ENCODE measurements at places on chromosomes 4 and X.

DNA sequence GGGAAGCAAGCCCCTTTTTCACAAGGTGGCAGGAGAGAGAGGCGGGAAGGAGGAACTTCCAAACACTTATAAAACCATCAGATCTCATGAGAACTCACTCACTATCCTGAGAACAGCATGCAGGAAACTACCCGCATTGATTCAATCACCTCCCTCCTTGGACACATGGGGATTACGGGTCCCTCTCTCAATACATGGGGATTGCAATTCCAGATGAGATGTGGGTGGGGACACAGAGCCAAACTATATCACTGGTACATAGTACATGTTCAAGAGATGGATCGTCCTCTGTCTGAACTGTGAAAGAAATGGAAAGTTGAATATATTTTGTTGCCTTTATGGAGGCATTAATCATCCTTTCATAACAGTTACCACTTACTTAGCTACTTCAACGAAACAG is 12.8 kb downstream of the EREG start:
- no peak for DNase-seq

- DNase-seq = no peak
Observed at GRCh38 chr4:22739968-22740367, 47.2 kb downstream of the GBA3 start.

- no peak for DNase-seq
Observed at GRCh38 chrX:40385256-40385655, 195.5 kb upstream of the ATP6AP2 start.

GRCh38 chr4:83013902-83014301 is 3.3 kb upstream of the LIN54 start:
- no peak for DNase-seq

DNA sequence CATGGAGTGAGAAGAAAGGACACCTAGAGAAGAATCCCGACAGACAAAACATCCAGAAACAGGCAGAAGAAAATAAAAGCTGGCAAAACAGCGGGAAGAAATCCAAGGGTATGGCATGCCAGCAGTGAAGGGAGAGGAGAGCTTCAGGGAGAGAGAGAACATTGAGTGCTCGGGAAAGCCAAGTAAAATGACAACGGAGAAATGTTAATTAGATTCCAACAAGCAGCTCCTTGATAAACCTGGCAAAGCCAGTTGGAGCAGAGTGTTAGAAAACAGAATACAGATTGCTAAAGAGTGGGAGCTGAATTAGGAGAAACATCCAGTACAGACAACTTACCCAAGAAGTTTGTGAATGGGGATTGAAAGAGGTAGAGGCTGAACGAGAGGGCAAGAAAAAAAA is 40.4 kb upstream of the MAOA start:
- DNase-seq = no peak

DNA sequence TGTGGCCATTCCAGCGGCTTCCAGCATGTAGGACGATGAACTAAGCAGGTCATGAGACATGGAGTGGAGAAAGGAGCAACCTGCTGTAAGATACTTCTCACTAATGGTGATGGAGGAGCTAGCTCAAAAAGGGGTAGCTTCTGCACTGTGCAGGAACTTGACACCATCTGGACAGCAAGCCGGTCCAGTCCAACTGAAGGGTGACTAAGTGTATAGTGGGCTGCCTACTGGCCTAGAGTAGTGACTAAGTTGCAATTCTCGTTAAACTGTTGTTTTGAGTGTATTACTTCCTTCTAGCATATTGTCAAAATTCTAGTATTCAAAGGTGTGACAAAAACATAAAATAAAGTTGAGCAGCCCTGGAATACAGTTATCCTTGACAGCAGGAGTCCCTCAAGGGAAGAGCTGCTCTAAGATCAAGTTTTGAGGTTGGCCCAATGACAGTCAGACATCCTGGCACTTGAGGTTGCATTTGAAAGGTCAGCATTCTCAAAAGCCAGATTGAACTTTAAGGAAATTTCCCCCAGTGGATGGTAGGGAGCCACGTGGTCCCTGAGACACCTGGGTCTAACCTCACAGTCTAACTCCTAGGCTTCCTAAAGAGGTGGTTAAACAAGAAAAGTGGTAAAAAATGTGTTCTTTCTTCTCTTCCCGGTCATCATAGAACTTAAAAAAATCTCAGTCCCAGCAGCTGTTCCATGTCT is 8.0 kb downstream of the CETN2 start:
- no peak for DNase-seq

- DNase-seq = no peak
Observed at GRCh38 chrX:110241816-110242215, 76.1 kb downstream of the AMMECR1 start.

DNA sequence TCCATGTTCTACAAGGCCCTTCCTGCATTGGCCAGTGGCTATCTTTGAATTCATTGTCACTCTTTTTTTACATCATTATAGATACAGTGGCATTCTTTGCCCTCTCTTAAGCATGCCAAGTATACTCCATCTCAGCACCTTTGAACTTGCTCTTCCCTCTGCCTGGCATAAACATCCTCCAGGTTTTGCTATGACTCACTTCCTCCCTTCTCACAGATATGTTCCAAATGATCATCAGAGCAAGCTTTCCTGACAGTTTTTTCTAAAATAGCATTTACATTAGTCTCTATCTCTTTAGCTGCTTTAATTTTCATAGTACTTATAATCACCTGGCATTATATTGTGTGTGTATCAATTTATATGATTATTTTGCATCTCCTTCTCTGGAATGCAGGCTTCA is 553.3 kb upstream of the MAGEB2 start:
- no peak for DNase-seq

DNA sequence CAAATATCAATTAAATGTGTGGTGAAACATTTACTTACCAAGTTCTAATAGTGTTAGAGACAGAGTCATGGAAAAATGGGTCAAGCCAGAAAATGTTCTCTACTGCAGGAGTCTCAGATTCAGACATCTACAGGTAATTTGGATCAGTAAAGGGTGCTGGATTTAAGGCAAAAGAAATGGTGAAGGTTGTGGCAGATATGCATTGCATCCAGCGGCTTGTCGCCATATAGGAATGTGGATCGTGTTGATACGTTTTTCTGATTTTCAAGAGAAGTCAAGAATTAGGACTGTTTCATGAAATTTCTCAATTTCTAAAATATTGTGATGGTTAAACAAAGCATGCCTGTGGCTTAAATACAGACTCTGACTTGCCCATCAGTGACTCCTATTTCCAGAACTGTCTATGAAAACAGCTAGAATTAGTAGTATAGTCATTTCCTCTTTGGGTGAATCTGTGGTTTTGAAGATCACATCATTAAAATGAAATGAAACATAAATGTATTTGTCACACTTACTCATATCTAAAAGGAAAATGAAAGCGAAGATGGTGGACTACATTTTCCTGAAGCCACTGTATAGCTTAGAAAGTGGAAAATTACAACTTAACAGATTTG is 110.1 kb upstream of the VEGFC start:
- no peak for DNase-seq

- DNase-seq = no peak
Observed at GRCh38 chrX:40104630-40104984, 6.8 kb upstream of the BCOR start.
